ENCODE measurements at places on chromosomes 5 and 9.

- DNase-seq: peak; percentile 43
Measured at GRCh38 chr5:64229163-64229774, 63.6 kb downstream of the RNF180 start.

DNA sequence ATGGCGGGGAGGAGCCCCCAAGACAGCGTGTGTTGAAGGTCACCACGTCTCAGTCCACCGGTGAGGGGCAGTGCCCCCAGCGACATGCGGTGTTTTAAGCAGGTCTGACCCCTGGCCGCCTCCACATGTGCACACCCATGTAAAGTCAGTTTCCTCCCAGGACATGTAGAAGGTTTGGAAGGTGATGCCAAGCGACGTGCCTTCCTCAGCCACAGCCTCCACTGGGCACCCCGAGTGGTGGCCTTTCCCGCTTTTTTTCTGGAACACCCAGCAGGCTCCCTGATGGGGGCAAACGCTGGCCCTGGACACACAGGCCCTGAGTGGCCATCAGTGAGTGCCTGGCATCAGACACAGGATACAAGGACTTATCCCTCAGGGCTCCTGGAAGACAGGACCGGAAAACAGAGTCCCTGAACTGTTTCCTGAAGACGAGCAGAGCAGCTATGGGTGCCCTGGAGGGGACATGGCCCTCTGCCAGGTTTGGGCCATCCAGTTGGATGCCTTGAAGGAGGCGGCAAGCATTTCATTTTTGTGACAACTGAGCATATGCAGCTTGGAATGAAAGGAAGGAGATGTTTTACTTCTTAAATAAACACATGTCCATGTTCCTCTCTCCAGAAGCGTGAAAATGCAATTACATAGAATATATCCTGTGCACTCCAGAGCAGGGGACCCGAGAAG is 275.8 kb upstream of the IRX2 start:
- DNase-seq: no peak

DNA sequence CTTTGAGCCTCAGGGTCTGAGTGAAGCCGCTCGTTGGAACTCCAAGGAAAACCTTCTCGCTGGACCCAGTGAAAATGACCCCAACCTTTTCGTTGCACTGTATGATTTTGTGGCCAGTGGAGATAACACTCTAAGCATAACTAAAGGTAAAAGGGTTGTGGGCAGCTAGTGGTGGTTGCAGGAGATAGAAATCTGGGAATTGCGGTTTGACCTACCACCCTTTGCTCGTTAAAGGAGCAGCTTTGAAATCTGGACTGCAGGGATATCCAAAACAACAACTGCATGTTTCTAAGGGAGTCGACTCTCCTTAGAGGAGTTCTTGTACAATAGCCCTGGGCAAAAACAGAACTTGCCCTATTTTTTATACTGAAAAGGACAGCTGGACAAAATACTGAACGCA is 19.0 kb downstream of the ABL1 start:
- DNase-seq: no peak

GRCh38 chr5:42605490-42605889 is 151.1 kb upstream of the CCDC152 start:
- no peak for DNase-seq

Data from NCI-H345 (cell line).